Karpas-422 (cell line): ENCODE measurements at places on chromosomes 3 and 15. TPM values are rescaled to one million over a fixed set of nuclear protein-coding genes. Genes with fewer than 3 reads are reported as not detected.
A peak's percentile ranks its signal among the peaks of the same experiment; 100 is the strongest.

- no peaks in the 10 kb centered on the region for H3K27me3 ChIP-seq
- no peak overlapping the region for H3K4me3 ChIP-seq
- H3K27ac ChIP-seq: no peak overlapping the region
- no peaks in the 10 kb centered on the region for H3K36me3 ChIP-seq
- peaks cover 26% of the 10 kb centered on the region for H3K4me1 ChIP-seq
- no peak for DNase-seq
Observed at GRCh38 chr3:194112120-194113106, 23.5 kb upstream of the HES1 start.

DNA sequence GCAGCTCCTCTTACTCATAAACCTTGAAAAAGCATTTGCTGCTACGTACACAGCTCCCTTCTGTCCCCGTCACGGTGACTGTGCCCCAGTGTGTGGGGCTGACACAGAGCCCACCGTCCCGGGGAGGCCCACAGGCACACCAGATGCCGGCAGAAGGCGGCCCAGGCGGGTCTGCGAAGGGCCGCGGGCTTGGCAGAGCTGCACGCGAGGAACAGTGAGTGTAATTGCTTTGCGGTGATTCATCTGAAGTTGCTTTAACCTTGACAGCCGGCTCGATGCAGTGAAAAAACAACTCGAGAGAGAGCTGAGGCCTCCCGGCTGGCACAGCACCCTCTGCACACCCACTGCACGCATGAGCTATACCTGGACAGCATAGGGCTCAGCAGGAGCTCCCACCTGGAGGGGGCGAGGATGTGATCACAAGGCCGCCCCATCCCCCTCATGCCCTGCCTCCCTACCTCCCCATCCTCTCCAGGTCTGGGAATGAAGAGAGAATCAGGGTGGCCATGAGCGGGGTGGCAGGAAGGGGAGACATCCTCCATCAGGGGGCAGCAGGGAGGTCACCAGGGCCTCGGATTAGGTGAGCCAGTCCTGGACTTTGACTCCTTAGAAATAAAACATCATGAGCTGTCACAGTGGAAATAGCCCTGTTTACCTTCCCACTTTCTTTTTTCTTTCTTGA is 172.7 kb downstream of the MEGF11 start:
- no peak overlapping the region for H3K4me3 ChIP-seq
- no peak overlapping the region for H3K27ac ChIP-seq
- H3K36me3 ChIP-seq: no peaks in the 10 kb centered on the region

DNA sequence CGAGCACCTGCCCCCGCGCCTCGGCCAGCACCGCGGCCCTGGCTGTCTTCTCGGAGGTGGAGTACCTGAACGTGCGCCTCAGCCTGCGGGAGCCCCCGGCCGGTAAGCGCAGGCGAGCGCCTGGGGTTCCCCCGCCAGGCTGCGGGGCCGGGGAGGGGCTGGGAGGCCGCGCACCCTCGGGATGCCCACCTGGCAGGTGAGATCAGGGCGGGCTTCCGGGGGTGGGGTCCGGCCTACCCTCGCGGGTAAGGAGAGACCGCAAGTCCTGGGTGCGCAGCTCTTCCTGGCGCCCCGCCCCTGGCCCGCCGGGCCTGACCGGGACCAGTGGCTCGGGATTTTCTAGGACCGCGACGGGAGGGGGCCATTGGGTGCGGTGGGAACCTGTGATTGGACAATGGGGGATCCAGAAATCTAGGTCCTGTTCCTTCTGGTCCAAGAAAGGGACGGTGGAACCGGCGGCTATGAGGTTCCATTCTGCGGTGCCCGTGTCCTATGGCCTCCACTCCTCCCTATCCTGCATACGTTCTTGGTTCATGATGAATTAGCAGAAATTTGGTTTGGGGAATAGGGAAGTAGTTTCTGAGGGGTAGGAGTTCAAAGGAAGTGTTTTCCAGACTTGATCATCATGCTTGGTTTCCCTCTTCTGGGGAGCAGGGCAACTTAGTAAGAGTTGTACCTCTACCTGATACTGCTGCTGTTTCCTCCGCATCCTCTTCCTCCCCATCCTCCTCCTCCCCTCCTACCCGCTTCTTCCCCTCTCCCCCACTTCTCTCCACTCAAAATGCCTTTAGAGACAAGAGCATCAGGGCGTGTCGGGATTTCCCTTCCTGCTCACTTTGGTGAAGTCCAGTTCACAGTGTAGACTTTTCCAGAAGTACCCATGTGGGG is 808 bp downstream of the ARRDC4 start:
- no peaks in the 10 kb centered on the region for H3K4me1 ChIP-seq
- H3K27me3 ChIP-seq: no peaks in the 10 kb centered on the region
- H3K36me3 ChIP-seq: no peaks in the 10 kb centered on the region
- no peak overlapping the region for H3K27ac ChIP-seq
- DNase-seq: no peak

DNA sequence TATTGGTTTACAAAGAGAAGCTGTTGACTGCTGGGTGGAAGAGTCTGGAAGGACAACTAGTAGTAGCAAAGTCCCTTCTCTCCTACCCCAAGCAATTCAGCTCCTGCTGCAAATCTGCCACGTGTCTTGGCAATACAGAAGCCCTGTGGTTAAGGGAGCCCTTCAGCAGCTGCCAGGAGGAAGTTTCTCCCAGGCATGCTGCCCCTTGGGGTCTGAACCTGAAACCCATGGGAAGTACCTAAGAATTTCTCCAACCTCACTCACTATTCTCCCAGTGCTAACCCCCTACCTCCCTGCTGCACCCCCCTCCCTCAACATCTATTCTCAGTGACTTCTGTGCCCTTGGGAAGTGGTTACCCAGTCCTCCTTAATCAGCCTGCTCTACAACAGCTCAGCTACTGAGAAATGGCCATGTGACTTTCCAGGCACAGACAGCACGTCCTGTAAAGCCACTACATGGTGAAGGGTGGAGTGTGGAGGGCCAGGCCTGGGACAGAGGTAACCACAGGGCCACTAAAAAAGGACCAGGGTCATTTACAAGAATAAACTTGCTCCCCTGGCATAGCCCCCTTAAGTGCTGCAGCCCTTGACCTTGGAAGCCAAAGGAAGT is 316.6 kb downstream of the NTRK3 start:
- DNase-seq: no peak
- no peaks in the 10 kb centered on the region for H3K27me3 ChIP-seq
- H3K4me1 ChIP-seq: peaks cover 22% of the 10 kb centered on the region
- no peak overlapping the region for H3K27ac ChIP-seq

- H3K27me3 ChIP-seq: no peaks in the 10 kb centered on the region
- no peaks in the 10 kb centered on the region for H3K4me1 ChIP-seq
- no peak for DNase-seq
Observed at GRCh38 chr3:54312156-54312899, 190.0 kb downstream of the CACNA2D3 start.

DNA sequence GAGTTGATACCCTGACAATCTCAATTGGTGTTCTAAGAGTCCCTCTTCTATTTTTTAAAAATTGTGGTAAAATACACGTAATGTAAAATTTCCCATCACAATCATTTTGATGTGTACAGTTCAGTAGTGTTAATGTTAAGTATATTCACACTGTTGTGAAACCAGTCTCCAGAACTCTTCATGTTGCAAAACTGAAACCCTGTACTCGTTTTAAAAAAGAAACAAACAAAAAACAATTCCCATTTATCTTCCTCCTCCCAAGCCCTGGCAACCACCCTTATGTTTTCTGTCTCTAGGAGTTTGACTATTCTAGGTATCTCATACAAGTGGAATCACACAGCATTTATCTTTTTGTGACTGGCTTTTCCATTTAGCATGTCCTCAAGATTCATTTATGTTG is 28.7 kb upstream of the ALPK3 start:
- no peak overlapping the region for H3K4me3 ChIP-seq
- H3K4me1 ChIP-seq: peaks cover 7% of the 10 kb centered on the region; the same call in 1 of the 2 replicates
- no peaks in the 10 kb centered on the region for H3K27me3 ChIP-seq
- peaks cover 14% of the 10 kb centered on the region for H3K36me3 ChIP-seq
- no peak for DNase-seq

DNA sequence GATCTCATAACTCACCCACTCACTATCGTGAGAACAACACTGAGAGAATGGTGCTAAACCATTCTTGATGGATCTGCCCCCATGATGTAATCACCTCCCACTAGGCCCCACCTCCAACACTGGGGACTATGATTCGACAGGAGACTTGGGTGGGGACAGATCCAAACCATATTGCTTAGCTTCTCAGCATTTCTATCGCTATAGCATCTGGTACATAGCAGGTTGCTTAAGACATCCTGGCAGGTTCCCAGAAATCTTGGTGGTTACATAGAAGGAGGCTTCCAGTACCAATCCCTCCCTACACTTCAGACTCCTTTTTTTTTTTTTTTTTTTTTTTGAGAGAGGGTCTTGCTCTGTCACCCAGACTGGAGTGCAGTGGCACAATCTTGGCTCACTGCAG is 487.8 kb downstream of the EDEM1 start:
- no peak for DNase-seq
- H3K27me3 ChIP-seq: 0 out of 2 replicates have a peak, but pooled peaks cover 3% of the 10 kb centered on the region
- H3K36me3 ChIP-seq: no peaks in the 10 kb centered on the region
- H3K4me1 ChIP-seq: no peaks in the 10 kb centered on the region
- no peak overlapping the region for H3K27ac ChIP-seq

DNA sequence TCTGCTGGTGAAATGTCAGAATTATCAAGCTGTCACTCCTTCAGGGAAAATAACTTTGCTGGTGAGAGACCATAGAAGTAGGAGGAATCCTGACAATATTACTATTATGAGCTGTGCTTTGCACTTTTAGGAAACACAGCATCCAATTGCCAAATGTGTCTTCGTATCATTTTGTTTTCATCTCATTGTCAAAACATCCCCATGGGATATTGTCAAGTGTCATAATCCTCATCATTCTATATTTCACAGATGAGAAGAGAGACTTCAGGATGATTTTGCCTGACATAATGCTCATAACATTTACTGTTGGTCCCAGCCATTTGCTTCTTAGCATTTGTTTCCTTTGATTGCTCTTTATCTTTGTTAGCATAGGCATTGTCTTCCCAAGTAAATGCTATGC is 120.5 kb upstream of the NUDT16 start:
- no peak overlapping the region for H3K4me3 ChIP-seq
- no peak overlapping the region for H3K27ac ChIP-seq
- H3K4me1 ChIP-seq: no peaks in the 10 kb centered on the region
- no peaks in the 10 kb centered on the region for H3K27me3 ChIP-seq
- DNase-seq: no peak

GRCh38 chr15:67413770-67414390 is 107.1 kb upstream of the C15orf61 start:
- no peaks in the 10 kb centered on the region for H3K36me3 ChIP-seq
- no peaks in the 10 kb centered on the region for H3K27me3 ChIP-seq
- no peak overlapping the region for H3K27ac ChIP-seq
- no peak for DNase-seq
- H3K4me1 ChIP-seq: no peaks in the 10 kb centered on the region

- DNase-seq: peak; percentile 78
- H3K4me1 ChIP-seq: peaks cover 45% of the 10 kb centered on the region
- no peaks in the 10 kb centered on the region for H3K36me3 ChIP-seq
Observed at GRCh38 chr3:12662593-12663400, 1.1 kb downstream of the RAF1 start.

DNA sequence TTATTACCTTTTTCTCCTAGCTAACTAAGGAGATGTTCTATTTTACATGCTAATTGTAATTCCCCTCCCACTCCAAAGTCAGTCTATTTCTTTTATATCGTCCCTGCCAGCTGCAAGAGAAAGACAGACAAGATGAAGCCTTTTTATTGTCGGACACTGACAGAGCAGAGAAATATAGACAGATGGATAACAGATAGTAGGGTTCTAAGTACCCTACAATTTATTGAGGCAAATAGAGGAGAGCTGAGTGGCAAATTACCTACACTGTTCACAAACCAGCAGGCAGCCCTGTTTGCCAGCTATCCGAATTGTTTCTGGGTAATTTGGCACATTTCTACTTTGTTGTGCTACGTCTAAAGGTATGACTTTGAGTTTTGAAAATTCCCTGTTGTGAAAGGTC is 392.3 kb upstream of the ZNF717 start:
- no peaks in the 10 kb centered on the region for H3K4me1 ChIP-seq
- DNase-seq: no peak
- no peak overlapping the region for H3K4me3 ChIP-seq
- H3K36me3 ChIP-seq: no peaks in the 10 kb centered on the region
- H3K27me3 ChIP-seq: no peaks in the 10 kb centered on the region
- no peak overlapping the region for H3K27ac ChIP-seq

NGRN gene
- total RNA-seq: 29.9 and 41.7 TPM in 2 replicates

DNA sequence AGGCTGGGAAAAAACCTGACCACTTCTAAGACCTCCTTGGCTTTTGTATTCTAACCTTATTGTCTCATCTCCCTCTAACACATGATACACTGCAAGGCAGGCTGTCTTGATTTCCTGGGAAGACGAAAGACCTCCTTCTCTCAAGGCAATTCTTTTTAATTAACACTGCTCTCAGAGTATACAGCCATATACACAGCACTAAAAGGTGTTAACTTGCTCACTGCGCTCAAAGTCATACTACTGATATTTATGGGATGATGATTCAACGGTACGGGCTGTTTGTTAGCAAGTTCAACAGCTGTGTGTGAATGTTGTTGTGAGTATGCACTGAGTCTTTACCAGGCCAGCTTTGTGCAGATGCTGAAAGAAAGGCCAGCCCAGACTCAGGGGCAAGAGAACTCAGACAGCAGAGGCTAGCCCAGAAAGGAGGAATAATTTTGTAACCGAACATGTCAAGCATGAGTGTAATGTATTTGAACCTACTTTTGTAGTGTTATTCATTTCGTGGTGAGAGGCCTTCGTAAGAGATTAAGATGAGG is 229.9 kb downstream of the IL5RA start:
- H3K27ac ChIP-seq: no peak overlapping the region
- no peaks in the 10 kb centered on the region for H3K36me3 ChIP-seq
- DNase-seq: no peak

DNA sequence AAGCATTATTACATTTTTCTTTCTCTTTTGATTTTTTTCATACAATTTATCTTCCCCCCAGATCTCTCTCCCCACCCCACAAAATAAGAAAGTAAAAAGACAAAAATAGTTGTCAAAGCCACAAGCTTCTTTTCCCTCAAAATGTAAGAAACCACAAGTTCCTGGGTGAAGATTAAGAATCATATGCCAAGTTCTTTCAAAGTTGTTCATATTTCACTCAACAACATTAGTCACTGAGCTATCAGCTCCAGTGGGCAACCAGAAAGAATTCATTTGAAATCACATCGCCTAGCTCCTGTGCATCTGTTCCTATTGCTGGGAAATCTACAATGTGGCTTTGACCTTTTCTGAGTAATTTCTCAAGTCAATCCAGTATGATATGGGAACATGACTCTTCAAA is 681.6 kb upstream of the ARPP21 start:
- no peak overlapping the region for H3K27ac ChIP-seq
- H3K36me3 ChIP-seq: no peaks in the 10 kb centered on the region
- no peak overlapping the region for H3K4me3 ChIP-seq
- no peaks in the 10 kb centered on the region for H3K4me1 ChIP-seq
- H3K27me3 ChIP-seq: no peaks in the 10 kb centered on the region

ADAMTSL3 gene
- total RNA-seq: not detected in 2 replicates

DNA sequence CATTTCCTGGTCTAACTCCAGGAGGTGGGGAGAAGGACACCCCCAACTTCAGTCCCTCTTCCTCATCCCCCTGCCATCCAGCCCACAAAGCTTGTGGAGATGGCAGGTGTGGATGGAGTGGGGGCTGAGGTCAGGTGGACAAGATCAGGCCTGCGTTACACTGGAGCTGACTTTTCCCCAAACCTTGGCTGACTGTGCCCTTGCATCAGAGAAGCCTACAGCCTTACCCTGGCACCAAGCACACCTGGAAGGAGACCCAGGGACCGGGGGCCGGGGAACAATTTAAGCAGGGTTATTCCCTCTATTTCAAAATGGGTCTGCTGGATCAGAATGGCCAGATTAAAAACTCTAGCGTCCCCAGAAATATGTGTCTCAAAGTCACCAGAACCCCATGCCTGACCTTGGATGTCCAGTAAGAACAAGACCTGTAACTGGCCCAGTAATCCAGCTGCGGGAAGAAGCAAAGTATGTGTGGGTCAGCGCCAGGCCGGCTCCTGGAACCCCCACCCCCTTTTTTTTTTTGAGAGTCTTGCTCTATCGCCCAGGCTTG is 14.4 kb downstream of the TNK2 start:
- H3K36me3 ChIP-seq: no peaks in the 10 kb centered on the region
- peaks cover 31% of the 10 kb centered on the region for H3K4me1 ChIP-seq
- H3K27me3 ChIP-seq: no peaks in the 10 kb centered on the region
- no peak for DNase-seq
